NCI-H2029 treated with DMSO at 0.1 percent for 48 hours (cell line): ENCODE measurements at places on chromosomes 1 and 21.
A peak's percentile ranks its signal among the peaks of the same experiment; 100 is the strongest.

GRCh38 chr1:40344597-40344996, 27.5 kb upstream of the COL9A2 start:
- no peak for DNase-seq

GRCh38 chr1:16092923-16093511, 19.6 kb upstream of the FAM131C start:
- DNase-seq = no peak

DNA sequence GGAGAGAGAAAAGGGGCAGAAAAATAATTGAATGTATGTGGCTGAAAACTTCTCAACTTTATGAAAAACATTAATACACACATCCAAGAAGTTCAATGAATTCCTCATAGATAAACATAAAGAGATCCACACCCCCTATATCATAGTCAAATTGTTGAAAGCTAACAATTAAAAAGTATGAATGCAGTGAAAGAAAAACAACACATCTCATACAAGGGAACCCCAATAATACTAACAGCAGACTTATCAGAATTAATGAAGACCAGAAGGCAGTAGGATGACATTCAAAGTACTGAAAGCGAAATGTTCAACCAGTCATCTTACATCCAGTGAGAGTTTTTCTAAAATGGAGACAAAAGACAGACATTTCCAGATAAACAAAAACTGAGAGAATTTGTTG, 134.4 kb downstream of the FMN2 start:
- DNase-seq = no peak

DNA sequence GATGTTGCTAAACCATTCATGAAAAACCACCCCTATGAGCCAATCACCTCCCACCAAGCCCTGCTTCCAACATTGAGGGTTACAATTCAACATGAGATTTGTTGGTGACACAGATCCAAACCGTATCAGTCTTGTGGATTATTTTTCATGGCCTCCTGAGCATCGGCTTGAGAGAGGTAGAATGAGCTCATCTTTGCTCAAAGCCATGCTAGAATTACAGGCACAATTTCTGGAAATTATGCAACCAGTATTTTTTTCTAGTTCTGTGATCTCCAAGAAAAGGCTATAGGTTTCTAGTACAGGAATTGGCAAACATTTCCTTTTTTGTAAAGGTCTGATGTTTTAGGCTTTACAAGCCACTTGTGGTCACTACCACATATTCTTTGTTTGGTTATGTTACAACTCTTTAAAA, 219.4 kb downstream of the DUSP10 start:
- no peak for DNase-seq

GRCh38 chr1:31564606-31564989, 11.7 kb upstream of the TINAGL1 start:
- DNase-seq = no peak

DNA sequence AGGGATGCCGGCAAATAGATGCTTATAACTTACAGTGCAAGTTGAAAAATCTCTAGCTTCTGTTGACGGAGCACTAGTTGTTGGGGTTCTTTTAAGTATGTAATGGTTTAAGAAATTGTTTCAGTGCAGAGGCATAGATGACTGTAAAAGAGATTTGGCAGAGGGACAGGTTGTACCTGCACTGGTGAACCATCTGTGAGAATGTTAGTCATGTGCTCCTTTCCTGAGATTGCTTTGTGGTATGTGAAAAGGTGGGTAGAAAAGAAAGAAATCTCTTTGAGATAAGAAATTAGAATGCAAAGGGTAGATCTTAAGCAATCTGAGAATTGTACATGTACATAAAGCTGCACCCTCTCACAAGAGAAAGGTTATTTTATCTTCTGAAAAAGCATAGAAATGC, 19.4 kb downstream of the ZBTB37 start:
- no peak for DNase-seq

DNA sequence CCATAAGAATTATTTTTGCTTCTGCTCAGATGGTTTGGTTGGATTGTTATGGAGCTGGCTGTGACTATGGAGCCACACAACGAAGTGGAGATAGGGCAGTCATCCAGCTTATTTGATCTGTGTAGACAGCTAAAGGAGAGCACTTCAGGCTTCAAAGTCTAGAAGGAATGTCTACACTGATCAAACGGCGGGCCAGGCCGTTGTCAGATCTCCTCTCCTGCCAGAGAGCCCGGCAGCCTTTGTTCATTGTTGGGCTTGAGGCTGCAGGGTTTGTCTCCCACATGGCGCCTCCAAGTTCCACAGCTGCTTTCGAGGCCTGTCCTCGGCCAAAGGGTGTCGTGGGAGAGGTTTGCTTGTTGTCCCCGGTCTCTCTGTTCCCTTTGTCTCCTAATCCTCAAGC, 2.8 kb upstream of the STMN1 start:
- DNase-seq = no peak

DNA sequence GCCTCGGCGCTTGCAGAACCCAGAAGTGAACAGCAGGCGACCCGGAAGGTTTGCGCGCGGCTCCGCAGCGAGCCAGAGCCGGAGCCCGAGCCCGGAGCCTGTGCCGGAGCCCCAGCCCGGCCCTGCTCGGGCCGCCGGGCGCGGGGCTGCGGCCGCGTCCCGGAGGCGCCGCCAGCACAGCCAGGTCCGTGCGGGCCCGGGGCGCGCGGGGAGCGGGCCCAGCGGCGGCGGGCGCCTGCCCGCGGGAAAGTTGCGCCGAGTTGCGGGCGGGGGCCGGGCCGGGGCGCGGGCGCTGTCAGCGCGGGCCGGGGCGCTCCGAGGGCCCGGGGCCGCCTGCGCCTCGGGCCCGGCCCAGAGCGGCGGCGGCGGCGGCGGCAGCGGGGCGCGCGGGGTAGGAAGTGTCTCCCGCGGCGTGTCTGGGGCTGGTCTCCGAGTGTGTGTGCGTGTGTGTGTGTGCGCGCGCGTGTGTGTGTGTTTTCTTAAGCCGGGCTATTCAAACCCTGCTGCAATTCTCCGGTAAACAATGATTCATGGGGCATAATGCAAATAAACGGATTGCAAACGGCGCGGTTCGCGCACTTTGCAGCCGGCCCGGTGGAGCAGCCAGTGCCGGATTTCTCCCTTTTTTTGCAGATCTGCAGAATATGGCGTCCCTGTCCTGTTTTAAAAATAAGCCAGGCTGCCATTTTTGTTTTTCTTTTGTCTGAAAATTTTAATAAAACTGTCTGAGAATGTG, at the start of gene ZNF362:
ZNF362 (plus strand) TSS at position 22 of the 736 bp plus-strand sequence. CDS start 14,083 bp downstream, outside the sequence.
- peak; percentile 16 for DNase-seq

- DNase-seq = peak; percentile 68
Measured at GRCh38 chr1:37793773-37794371, at the start of gene MANEAL. TSS of gene MANEAL (plus strand) at chr1:37793847. CDS start at chr1:37794183, 336 bp downstream.

DNA sequence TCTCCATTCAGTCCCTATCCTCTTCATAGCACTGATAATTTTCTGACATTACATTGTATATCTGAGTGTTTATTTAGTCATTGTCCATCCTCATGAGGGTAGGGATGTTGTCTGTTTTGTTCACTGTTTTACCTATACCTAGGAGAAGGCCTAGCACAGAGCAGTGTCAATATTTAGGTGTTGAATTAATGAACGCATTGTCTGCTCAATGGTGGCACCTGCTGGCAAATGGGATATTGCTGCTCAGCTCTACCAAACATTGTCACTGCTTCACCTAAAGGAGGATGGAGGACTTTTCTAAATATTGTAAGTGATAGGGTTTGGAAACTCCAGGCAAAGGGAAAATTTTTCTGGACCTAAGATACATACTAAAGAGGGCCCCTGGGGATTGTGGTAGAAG, 243.9 kb downstream of the RRAGC start:
- DNase-seq = no peak

DNA sequence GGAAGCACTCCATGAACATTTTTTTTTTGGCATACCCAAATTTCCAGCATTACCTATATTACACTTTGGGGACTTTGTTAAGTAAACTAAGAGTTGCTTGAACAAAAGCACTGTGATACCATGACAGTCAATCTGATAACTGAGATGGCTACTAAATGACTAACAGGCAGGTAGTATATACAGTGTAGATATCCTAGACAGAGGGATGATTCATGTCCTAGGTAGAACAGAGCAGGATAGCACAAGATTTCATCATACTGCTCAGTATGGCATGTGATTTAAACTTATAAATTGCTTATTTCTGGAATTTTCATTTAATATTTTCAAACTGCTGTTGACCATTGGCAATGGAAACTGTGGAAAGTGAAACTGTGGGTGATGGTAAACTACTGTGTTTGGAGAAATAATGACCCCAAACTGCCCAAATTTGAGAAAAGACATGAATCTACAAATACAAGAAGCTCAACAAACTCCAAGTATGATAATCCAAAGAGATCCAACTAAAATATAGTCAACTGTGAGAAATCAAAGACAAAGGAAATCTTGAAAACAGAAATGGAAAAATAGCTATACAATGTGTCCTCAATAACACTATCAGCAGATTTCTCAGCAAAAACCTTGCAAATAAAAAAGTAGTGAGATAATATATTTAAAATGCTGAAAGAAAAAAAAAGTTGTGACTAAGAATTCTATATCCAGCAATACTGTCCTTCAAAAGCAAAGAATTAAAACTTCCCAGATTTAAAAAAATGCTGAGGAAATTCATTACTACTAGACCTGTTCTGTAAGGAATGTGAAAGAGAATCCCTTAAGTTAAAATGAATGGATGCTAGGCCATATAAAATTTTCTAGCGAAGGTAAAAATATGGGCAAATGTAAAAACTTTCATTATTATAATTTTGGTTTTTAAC, 410.4 kb downstream of the DUSP10 start:
- no peak for DNase-seq

DNA sequence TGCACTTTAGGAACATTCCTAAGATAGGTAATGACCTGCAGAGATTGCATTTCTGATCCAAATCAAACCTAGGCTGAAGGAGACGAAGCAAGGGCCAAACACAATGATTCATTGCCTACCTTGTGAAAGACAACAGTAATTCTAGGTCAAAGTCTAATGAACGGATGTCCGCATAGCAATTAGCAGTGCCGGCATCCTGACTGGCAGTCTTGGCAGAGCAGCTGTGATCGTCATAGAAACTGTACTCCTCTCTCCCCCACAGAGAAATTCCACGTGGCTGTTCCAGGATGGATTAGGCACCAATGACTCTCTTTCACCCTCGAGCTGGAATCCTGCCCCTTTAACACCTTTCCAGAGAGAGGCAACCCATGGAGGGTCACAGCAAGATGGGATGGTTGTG, 28.9 kb upstream of the VAV3 start:
- no peak for DNase-seq

GRCh38 chr1:54409156-54410142, 3.3 kb upstream of the SSBP3 start:
- no peak for DNase-seq

DNA sequence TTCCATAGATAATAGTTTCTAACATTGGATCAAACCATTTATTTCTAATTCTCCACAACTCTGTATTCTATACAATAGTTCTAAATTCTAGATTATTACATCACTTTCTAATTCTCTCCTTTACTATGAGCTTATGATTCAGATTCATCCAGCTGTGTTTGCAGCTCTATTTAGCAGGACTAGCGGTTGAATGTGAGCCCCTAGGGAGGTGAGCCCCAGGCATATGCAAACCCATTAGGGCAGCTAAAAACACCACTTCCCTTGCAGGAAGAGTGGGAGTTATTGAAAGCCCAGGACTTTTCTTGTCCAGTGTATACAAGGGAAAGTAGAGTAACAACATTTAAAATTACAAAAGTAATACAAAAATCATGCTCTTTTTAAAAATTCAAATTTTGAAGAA, 56.9 kb downstream of the KRTAP19-8 start:
- DNase-seq = no peak

DNA sequence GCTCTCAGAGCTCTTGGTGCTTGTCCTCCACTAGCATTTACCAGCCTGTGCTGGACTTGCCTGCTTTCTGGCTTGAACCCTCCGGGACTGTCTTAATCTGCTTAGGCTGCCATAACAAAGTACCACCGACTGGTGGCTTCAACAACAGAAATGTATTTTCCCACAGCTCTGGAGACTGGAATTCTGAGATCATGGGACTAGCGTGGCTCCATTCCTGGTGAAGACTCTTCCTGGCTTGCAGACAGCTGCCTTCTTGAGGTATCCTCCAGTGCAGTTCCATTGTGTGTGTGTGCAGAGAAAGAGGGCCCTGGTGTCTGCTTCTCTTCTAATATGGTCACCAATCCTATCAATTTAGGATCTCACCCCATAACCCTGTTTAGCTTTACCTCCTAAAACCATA, 22.0 kb upstream of the RCAN1 start:
- DNase-seq = no peak

DNA sequence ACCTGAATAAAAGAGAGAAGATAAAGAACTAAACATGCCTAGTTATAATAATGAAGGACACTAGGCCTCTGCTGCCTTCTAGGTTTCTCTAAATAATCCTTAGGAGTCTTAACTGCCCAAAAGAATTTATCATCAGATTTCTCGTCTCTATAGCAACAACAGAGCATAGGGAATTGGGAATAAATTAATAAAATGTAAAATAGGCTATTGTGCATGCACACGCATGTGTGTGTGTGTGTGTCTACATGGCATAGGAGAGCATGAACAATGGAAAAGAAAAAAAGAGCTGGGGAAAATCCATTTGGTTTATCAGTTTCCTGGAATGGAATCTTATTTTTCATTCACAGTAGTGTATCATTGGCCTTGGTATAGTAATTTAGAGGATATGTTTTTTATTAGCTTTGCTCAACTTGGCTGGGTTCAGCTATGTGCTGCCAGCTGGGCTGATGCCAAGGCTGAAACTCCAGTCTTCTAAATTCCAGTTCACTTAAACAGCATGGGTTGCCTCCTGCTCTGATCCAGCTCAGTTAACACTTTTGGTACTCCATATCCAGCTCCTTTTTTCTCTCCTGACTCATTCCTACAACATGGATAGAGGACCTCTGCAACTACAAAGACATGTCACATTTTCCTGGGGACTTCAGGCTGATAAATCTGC, 80.6 kb upstream of the SLFNL1 start:
- DNase-seq = peak; percentile 99

DNA sequence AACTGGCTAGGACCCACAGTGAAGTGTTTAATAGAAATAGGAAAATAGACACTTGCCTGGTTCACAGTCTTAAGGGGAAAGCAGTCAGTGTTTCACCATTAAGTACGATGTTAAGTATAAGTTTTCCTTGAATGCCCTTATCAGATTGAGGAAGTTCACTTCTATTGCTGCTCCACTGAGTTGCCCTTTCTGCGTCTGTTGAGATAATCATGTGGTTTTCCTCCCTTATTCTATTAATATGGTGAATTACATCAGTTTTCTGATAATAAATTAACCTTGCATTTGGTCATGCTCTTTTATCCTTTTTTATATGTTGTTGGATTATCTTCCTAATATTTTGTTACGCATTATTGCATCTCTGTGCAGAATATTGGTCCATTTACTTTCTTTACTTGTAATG, 21.4 kb downstream of the UTS2 start:
- DNase-seq = no peak

DNA sequence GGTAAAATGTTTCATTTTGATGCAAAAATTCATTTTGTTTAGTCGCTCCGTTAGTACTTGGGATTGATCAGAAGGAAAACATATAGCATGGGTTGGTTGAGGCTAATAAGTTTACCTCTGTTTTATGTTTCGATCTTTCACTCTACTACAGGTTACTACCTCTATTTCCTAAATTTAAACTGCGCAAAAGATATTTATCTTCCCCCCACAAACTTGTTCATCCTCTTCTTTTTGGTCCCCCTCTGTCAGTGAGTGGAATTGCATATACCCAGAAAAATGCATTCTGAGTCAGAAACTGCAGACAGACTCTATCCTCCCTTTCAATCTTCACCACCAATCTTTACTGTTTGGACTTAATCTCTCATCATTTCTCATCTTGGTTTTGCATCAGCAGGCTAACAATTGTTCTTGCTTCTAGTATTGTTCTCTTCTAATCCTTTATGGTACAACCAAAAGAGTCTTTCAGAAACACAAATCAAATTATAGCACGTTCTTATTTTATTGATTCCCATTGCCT, 316.0 kb upstream of the ADGRL4 start:
- no peak for DNase-seq

- DNase-seq = no peak
Measured at GRCh38 chr1:31445951-31446350, 32.9 kb downstream of the SERINC2 start.
